ENCODE measurements at places on chromosomes 3 and 15. TPM values are rescaled to one million over a fixed set of nuclear protein-coding genes. Genes with fewer than 3 reads are reported as not detected.

Gene ETFA
- total RNA-seq = 96.0 TPM

Gene CCR1
- total RNA-seq = 4.3 TPM

Gene CCDC54
- 0.33 TPM for total RNA-seq

Gene RTP3
- total RNA-seq = not detected

Gene CLDN18
- total RNA-seq = not detected

DNA sequence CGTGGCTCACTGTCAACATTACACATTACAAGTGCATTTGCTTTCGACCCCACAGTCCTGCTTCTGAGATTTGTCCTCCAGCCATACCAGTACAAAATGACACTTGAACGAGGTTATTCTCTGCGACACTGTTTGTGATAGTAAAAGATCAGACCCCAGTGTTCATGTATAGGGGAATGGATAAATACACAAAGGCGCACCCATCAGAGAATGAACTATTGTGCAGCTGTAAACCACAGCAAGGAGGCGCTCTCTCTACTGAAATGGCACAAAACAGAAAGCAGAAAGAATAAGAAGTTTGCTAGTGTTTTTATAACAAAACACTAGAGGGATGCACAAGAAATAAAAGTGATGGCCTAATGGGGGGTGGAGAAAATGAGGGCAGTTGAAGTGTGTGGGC is 4.9 kb upstream of the CHSY1 start:
- DNase-seq = no peak

GRCh38 chr15:75454471-75455378 is 3.2 kb upstream of the SIN3A start:
- peak; percentile 61 for DNase-seq

DNA sequence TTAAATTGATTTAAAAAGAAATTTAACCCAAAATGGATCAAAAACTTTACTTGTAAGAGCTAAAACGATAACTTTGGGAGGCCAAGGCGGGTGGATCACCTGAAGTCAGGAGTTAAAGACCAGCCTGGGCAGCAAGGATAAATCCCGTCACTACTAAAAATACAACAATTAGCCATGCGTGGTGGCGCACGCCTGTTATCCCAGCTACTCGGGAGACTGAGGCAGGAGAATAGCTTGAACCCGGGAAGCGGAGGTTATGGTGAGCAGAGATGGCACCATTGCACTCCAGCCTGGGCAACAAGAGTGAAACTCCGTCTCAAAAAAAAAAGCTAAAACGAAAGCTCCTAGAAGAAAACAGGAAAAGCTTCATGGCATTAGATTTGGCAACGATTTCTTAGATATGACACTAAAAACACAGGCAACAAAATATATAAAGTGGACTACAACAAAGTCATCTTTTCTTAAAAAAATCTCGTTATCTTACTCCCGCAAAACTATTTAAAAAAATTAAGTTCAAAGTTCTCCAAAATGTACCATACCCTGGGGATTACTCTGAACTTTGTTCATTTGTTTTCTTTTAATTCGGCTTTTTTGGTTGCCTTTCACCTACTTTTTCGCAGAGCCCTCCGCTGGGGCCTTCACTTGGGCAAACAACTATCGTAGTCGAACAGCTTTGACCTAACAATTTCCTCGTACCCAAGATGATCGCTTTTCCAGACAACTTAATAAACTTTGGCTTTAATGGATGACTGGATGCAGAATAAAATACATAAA is 2.9 kb downstream of the HDDC3 start:
- DNase-seq = no peak

DNA sequence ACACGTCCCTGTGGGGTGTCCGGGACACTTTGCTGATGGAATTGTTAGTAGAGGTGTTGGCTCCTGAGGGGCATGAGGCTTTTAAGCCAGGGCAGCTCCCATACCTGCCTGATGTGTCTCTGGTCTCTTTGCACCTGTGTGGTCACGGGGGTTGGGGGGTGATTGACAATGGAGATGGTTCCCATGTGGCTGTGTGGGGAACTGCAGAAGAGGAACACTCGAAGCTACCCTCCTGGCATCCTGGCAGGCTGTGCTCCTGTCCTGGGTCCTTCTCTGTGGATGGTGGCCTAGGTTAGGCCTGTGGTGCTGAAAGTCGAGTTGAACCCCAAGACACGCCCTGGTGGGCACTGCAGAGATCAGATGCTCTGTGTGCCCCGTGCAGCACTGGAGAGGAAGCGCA is 73.4 kb downstream of the HMCES start:
- no peak for DNase-seq
